ENCODE measurements at places on chromosomes 6 and 20. TPM values are rescaled to one million over a fixed set of nuclear protein-coding genes. Genes with fewer than 3 reads are reported as not detected.

Gene SLC22A23
- 0.37 TPM for total RNA-seq

Gene CALHM4
- not detected for total RNA-seq

Gene SLC12A5
- total RNA-seq: 0.49 TPM

Gene LCA5
- 0.25 TPM for total RNA-seq

Gene BPHL
- total RNA-seq: 16.7 TPM

Gene RUNX2
- 14.6 TPM for total RNA-seq

Gene IL17A
- 9.1 TPM for total RNA-seq

Gene FHL5
- not detected for total RNA-seq

Gene BCAS1
- total RNA-seq: 0.09 TPM

Gene PLAGL2
- 98.2 TPM for total RNA-seq

Gene CLPSL1
- total RNA-seq: not detected

Gene DTD1
- 40.7 TPM for total RNA-seq

Gene EYA2
- total RNA-seq: not detected

Gene DAAM2
- not detected for total RNA-seq

Gene PTCHD4
- not detected for total RNA-seq

Gene BACH2
- 74.7 TPM for total RNA-seq

Gene NMBR
- total RNA-seq: not detected

Gene SIRPB1
- total RNA-seq: 1.0 TPM

All from activated CD4-positive, alpha-beta T cell treated with anti-CD3 and anti-CD28 coated beads for 36 hours (primary cell).